AG04450 (cell line): ENCODE measurements at places on chromosomes 3 and 15.

- DNase-seq: no peak
Observed at GRCh38 chr15:40436116-40436891, 4.4 kb upstream of the BAHD1 start.

DNA sequence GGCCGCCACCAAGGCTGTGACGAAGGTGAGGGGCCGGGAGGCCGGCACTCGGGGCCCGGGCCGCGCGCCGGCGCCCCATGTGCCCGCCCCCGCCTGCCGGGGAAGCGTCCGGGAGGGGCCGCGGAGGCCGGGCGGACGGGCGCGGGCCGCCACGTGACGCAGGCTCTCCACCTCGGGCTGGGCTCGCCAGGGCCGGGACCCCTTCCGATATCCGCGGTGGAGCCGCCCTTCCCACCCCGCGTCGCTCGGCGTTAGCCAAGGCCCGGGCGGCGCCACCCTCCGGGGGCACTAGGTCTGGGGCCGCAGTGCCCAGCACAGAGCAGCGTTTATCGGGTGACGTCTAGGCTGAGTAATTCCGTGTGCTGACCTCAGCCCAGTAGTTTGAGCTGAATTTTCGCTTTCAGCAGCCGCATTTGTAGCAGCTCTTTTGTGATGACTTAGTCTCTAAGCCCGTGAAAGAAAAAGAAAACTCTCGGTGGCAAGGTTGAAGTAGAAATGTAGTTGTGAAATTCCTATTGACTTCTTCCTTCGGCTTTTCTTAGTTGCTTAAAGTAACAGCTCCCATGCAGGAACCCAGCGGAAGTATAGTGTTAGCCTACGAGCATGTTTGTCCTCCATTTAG lies 885 bp downstream of the CDV3 start:
- DNase-seq: no peak

GRCh38 chr15:35170207-35170606 lies 85.1 kb upstream of the NANOGP8 start:
- DNase-seq: peak; percentile 21

- DNase-seq: peak; percentile 67
Observed at GRCh38 chr3:149466192-149466591, 8.3 kb upstream of the TM4SF4 start.

DNA sequence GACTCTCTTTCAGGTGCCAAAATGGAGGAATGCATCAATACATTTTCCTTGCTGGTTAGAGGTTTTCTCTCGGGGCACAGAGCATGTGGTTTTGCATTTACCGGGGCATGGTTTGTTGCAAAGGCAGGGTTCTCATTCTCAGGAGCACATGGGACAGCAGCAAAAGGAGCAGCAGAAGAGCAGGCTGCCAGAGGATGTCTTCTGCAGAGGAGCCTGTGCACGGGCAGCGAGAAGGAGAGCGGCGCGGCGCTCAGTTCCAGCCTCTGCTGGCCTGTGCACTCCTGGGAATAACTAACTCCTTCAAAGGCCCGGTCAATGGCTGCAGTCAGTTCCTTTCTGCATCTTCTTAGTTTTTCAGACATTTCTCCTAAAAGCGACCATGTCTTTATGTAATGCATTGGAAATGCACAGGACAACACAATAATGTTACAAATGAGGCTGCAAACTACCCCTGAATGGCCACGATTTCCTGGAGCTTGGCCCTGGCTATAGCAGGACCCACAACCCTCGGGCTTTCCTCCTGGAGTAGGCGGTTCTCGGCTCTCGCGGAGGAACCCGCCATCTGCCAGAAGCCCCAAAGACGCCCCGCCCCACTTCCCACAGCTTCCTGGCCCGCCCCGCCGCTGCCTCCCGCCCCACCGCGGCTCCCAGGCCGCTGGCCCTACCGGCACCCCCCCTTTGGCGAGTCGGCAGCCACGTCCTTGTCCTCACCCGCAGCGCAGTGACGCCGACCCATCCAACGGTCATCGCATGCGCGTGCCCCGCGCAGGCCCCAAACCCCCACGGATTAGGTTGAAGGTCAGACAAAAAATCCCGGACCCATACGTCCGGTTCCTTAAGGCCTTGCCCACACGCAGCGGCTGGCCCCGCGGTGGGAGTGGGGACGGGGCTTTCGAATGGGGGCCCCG lies at the start of gene C3orf62:
TSS of gene C3orf62 (minus strand) at position 758 of the 908 bp plus-strand sequence. CDS start at position 398, 360 bp downstream.
- peak; percentile 47 for DNase-seq

DNA sequence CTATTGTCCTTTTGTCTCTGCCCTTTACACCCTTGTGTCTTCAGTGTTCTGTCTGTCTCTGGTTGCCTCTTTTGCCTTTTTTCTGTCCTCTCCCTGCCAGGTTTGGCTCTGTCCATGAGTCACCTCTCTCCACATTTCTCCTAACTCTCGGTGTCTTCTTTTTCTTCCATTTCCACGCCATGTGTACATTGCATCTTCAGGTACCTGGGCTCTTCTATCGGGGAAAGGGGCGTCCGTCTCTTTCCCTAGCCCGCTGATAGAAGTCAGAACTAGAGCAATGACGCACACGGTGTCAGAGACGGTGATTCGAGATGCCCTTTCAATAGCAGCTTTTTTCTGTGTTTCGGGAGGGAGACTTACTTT lies 641 bp downstream of the OPA1 start:
- no peak for DNase-seq

GRCh38 chr3:69872783-69873378 lies 126.7 kb upstream of the SAMMSON start:
- DNase-seq: no peak

GRCh38 chr15:65902373-65902772 lies 33.1 kb downstream of the RAB11A start:
- DNase-seq: no peak

GRCh38 chr3:12796171-12797123 lies at the start of gene CAND2:
Gene CAND2, plus strand, starts transcription at chr3:12796680. Its CDS starts 41 bp downstream, at chr3:12796721.
- DNase-seq: no peak

DNA sequence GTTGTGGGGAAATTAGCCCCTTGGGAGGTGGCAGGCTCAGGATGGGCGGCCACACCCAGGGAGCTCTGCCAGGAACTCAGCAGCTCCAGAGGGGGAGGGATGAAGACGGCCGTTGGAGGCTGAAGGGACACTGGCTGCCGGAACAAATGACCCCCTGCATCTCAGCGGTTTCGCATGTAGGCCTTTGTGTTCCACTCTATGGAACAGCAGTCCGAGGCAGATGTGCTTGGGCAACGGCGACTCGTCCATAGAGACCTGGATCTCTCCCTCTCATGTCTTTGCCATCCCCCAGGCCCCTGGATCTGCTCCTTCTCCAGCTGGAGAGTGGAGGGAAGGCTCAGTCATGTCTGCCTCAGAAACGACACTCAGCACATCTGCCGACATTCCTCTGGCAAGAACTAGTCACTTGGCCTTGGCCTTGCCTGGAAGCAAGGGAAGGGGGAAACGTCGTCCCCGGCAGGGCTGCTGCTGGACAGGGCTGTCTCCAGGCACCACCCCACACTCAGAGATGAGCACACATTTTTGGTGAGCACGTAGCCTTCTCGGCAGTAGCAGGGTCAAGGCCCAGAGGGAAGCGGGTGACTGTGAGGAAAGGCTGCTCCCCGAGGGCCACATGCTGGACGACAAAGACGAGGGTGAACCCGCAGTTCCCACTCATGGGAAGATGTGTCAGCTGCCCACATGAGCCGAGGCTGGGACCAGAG lies 83.8 kb downstream of the ASB7 start:
- no peak for DNase-seq

DNA sequence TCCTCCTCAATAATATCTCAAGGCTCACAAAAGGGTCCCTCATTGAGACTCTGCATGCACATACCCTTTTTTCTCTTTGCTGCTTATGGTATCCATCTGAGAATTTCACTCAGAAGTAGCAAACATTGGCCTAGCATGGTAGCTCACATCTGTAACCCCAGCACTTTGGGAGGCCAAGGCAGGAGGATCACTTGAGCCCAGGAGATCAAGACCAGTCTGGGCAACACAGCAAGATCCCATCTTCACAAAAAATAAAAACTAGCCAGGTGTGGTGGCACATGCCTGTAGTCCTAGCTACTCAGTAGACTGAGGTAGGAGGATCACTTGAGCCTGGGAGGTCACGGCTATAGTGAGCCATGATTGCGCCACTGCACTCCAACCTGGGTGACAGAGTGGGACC lies 11.7 kb downstream of the LRIG1 start:
- no peak for DNase-seq

- peak; percentile 13 for DNase-seq
Observed at GRCh38 chr15:92020804-92021203, 167.3 kb downstream of the SLCO3A1 start.

DNA sequence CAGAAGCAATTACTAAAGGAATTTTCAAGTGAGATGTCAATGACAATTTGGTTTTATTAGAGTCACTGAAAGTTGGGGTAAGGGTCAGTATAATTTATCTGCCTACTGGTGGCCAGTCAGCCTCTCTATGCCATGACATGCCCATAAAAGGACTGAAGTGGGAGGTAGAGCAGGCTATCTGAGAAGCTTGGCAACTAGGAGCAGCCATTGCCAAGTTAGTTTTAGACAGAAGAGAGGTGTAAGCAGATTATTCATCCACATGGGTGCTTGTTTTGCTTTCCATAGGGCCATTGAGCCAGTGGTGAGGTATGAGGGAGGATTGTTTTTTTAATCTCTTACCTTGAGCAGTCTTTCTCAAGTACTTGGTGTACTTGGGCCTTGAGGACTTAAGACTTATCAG lies 8.1 kb upstream of the RBP1 start:
- DNase-seq: no peak

GRCh38 chr15:27358751-27359434 lies 387.9 kb downstream of the GABRG3 start:
- no peak for DNase-seq

GRCh38 chr3:36964331-36964730 lies 19.5 kb upstream of the TRANK1 start:
- DNase-seq: no peak

- no peak for DNase-seq
Observed at GRCh38 chr15:79371591-79371990, 60.5 kb upstream of the MINAR1 start.

GRCh38 chr15:29048011-29048410 lies 162.2 kb downstream of the APBA2 start:
- DNase-seq: no peak

DNA sequence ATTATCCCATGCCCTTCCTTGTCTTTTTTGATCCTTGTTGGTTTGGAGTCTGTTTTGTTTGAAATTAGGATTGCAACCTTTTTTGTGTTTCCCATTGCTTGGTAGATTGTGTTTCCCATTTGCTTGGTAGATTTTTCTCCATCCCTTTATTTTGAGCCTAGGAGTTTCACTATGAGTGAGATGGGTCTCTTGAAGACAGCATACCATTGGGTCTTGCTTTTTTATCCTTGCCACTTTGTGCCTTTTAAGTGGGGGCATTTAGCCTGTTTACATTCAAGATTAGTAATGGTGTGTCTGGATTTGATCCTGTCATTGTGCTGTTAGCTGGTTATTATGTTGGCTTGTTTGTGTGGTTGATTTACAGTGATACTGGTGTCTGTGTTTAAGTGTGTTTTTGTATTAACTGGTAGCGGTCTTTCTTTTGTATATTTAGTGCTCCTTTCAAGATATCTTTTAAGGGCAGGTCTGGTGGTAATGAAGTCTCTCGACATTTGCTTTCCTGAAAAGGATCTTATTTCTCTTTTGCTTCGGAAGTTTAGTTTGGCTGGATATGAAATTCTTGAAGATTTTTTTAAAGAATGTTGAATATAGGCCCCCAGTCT lies 70.8 kb downstream of the AKAP13 start:
- no peak for DNase-seq

- peak; percentile 30 for DNase-seq
Observed at GRCh38 chr3:187807086-187807862, 62.0 kb upstream of the BCL6 start.

DNA sequence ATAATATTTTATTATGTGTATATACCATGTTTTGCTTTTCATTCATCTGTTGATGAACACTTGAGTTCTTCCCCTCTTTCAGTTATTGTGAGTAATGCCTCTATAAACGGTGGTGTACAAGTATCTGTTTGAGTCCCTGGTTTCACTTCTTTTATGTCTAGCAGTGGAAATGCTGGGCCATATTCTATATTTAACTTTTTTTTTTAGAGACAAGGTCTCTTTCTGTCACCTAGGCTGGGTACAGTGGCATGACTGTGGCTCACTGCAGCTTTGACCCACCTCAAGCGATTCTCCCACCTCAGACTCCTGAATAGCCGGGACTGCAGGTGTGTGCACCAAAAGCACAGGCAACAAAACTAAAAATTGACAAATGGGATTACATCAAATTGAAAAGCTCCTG lies 19.9 kb downstream of the GOLM2 start:
- DNase-seq: no peak

GRCh38 chr15:72920551-72920950 lies 131.7 kb upstream of the NEO1 start:
- DNase-seq: no peak

GRCh38 chr3:195394024-195394423 lies 48.8 kb downstream of the ACAP2 start:
- no peak for DNase-seq

DNA sequence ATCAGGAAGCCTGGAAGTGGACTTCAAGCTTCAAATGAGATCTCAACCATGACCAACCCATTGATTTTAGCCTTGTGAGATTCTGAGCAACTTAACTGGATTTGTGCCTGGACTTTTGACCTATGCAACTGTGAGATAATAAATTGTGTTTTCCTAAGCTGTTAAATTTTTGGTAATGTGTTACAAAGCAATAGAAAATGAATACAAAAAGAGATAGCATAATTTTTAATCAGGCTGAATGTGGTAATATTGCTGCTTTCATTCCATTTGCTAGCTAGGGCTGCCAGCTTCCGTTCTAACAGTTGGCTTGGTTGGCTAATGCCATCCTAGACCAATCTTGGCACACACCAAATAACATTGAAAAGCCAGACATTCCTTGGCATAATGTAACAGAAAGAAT lies 12.2 kb downstream of the PROS1 start:
- no peak for DNase-seq

GRCh38 chr3:187318819-187319616 lies 27.5 kb upstream of the MASP1 start:
- DNase-seq: peak; percentile 44

- DNase-seq: no peak
Observed at GRCh38 chr3:188227442-188227841, 73.5 kb downstream of the LPP start.

DNA sequence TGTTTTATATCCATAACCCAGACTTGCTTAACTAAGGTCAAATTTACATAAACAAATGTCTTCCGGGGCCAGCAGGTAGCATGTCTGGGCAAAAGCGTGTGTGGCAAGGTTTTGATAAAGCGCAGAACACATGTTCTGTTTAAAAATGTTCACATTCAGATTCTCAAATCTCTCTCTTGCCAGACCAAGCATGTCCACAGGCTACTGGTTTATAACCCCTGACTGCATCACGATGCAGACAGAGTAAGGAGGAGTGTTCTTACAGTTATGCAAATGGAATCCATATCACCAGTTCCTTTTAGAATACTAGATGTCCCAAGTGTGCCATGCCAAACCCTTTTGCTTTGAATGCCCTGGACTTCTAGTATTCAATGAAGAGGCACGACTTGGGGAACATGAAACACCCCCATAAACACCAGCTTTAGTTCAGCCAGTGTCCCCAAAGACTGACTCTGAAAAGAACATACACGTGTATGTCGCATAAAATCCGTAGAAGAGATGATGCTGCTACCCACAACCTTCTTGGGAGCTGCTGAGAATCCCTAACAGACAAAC lies 412.0 kb downstream of the CNTN4 start:
- no peak for DNase-seq
